ENCODE measurements at places on chromosomes 1 and 21. TPM values are rescaled to one million over a fixed set of nuclear protein-coding genes. Genes with fewer than 3 reads are reported as not detected.

GJB3 gene
- 0.31 TPM for polyA plus RNA-seq

NMNAT2 gene
- 4.1 TPM for polyA plus RNA-seq

NUAK2 gene
- polyA plus RNA-seq: 8.6 TPM

GRCh38 chr1:175319912-175320230 is 127.3 kb upstream of the KIAA0040 start:
- no peak for DNase-seq

OPTC gene
- polyA plus RNA-seq: not detected

DNA sequence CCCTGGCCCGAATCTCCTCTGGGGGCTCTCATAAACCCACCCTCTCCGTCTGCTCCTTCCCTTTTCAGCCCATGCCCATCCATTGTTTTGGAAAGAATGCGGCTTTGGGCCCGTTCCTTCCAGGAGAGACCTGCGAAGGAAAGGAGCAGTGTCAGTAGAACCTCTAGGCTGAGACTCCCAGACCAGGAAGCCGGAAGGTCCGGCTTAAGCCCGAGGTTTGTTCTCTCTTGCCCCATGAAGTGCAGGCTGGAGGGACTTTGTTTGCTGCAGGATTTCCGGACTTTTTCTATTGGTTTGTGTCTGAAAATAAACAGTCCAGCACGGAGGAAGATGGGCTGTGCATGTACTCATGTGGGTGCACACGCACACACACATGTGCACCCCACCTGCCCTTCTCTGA is 49.8 kb downstream of the ELK4 start:
- no peak for DNase-seq

FCER1G gene
- 14.8 TPM for polyA plus RNA-seq

DNA sequence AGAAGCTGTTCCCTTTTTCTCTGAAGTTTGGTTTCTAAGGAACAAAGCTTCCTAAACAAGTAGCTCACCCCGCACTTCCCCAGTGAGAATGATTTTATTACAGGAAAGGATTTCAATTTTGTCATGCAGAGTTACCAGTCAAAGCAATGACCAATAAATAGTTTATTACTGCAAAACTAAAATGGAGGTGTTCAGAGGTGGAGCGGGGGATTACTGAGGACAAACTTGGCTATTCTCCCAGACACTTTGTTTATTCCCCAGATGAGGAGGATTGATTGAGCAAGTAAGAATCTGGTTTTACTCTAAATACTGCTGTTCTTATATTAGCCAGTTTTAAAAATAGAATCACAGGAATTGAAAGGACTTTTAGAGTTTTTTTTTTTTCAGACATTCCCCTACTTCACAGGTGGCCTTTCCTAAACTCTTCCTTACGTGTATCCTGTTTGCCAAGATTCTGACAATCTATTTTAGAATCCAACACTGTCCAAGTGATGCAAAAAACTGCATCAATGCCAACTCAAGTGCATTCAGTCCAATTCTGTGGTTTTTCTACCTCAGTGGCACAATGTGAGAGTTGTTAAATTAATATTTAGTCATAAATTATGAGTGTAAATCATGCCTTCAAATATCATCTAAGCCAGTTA is 136.1 kb downstream of the TNFSF18 start:
- no peak for DNase-seq

KCND3 gene
- polyA plus RNA-seq: 1.5 TPM

All from renal cortex interstitium (tissue), 15 donors.